Activated CD4-positive, alpha-beta memory T cell treated with anti-CD3 and anti-CD28 coated beads, Interleukin-2, amount 10 ng/mL, durations not matched to agents 7 days and 5 days (primary cell): ENCODE measurements at places on chromosomes 16 and 17. TPM values are rescaled to one million over a fixed set of nuclear protein-coding genes. Genes with fewer than 3 reads are reported as not detected.
A peak's percentile ranks its signal among the peaks of the same experiment; 100 is the strongest.

DNA sequence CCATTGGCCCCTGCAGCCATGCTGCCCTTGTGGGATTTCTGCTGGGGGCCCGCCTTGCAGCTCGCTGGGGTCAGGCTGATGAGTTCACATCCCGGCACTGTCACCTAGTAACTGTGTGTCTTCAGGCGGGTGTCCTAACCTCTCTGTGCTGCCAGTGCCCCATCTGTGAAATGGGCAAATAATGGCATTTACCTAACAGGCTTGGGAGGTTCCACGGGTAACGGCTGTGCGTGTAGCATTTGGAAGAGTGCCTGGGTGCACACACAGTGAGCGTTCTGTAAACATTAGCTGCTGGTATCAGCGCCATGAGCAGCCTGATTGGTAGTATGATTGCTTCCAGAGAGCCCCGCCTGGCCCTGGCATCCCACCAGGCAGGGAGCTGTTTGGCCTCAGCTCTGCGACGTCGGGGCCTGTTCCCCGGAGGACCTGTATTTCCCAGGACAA, 167.3 kb upstream of the GSE1 start:
- no peaks in the 10 kb centered on the region for H3K36me3 ChIP-seq
- peaks cover 6% of the 10 kb centered on the region for H3K4me1 ChIP-seq
- no peak overlapping the region for H3K4me3 ChIP-seq
- H3K27me3 ChIP-seq = no peaks in the 10 kb centered on the region
- no peak overlapping the region for H3K27ac ChIP-seq
- DNase-seq = no peak

GRCh38 chr17:74042744-74043486, 160.6 kb upstream of the RPL38 start:
- H3K27ac ChIP-seq = no peak overlapping the region
- H3K27me3 ChIP-seq = peaks cover 8% of the 10 kb centered on the region
- peaks cover 14% of the 10 kb centered on the region for H3K4me1 ChIP-seq
- no peaks in the 10 kb centered on the region for H3K36me3 ChIP-seq
- no peak overlapping the region for H3K4me3 ChIP-seq

Gene CBLN1
- not detected for total RNA-seq

DNA sequence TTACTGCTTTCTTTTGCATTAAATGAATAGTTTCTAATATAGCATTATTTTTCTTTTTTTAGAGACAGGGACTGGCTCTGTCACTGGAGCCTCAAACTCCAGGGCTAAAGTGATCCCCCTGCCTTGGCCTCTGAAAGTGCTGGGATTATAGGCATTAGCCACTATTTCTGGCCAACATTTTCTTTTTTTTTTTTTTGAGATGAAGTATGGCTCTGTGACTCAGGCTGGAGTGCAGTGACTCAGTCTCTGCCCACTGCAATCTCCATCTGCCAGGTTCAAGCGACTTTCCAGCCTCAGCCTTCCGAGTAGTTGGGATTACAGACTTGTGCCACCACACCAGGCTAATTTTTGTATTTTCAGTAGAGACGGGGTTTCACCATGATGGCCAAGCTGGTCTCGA, 2.0 kb upstream of the DUXB start:
- H3K4me3 ChIP-seq = no peak overlapping the region
- no peak for DNase-seq
- H3K27ac ChIP-seq = no peak overlapping the region
- no peaks in the 10 kb centered on the region for H3K4me1 ChIP-seq
- no peaks in the 10 kb centered on the region for H3K27me3 ChIP-seq
- H3K36me3 ChIP-seq = no peaks in the 10 kb centered on the region

- no peak for DNase-seq
- no peaks in the 10 kb centered on the region for H3K36me3 ChIP-seq
- no peaks in the 10 kb centered on the region for H3K27me3 ChIP-seq
- H3K4me3 ChIP-seq = no peak overlapping the region
Observed at GRCh38 chr16:60073376-60073775, 1339.3 kb upstream of the GOT2 start.

DNA sequence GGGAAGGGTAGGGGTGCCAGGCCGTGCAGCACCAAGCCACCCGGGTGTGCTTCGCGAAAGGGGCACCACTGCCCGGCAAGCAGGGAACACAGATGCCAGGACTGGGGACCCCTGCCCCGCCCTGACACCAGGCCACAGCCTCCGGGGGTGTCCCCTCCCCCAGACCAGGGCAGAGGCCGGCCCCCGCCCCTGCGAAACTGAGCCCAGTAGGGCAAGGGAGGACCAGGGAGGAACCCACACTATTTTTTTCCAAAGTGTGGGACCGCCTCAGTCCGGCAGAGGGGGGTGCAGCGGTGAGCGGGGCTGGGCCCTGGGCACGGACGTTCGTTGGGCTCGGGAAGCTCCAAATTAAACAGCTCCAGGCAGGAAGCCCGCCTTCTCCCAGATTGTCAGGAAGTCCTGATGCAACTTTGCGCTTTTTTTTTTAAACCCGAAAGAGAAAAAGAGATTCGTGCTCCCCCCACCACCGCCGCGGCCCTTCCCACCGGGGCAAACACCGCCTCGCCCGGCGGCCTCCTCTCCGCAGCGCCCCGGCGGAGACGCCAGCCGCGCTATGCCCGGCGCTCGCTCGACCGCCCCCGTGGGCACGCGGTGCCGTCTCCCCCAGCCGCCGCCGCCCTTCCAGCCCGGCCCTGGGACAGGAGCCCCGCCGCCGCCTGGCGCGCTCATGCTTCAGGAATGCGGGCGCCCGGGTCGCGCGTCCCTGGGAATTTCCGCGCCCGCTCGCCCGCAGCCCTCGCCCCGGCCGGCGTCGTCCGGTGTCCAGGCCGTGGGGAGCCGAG, 755 bp downstream of the PIEZO1 start:
- H3K36me3 ChIP-seq = peaks cover 18% of the 10 kb centered on the region
- DNase-seq = peak; percentile 63
- peak overlapping the region; percentile 97 for H3K27ac ChIP-seq
- H3K4me3 ChIP-seq = peak overlapping the region; percentile 94

Gene HSF4
- 107 TPM for total RNA-seq

DNA sequence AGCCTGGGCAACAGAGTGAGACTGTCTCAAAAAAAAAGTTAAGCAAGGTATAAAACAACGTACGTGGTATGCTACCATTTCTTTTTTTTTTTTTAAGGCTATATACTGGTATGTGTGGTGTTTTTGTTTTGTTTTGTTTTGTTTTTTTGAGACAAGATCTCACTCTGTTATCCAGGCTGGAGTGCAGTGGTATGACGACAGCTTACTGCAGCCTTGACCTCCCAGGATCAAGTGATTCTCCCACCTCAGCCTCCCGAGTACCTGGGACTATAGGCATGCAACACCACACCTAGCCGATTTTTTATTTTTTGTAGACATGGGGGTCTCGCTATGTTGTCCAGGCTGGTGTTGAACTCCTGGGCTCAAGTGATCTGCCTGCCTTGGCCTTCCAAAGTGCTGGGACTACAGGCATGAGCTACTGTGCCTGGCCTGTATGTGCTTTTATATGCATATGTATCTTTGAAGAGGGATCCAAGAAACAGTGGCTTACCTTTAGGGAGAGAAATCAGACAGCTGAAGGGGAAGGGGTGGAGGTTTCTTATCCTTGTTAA, 6.5 kb downstream of the CENPV start:
- H3K36me3 ChIP-seq = peaks cover 16% of the 10 kb centered on the region
- no peak for DNase-seq
- H3K4me1 ChIP-seq = peaks cover 5% of the 10 kb centered on the region
- no peak overlapping the region for H3K27ac ChIP-seq
- peaks cover 2% of the 10 kb centered on the region for H3K27me3 ChIP-seq
- H3K4me3 ChIP-seq = no peak overlapping the region

DNA sequence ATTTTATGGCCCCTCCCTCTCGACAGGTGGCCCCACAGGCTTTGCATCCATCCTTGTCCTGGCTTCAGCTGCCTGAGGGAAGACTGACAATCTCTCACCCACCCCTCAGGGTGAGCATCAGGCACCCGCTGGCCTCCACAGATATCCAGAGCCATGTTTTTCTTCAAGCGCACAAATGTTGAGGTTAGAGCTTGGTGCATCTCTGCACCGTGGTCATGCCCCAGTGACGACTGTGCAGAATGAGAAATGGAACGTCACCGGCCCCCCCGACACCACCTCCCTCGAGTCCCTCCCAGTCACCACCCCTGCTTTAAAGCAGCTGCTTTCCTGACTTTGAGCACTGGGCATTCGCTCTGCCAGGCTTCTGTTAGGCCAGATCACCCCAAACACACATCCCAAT, 19.8 kb upstream of the TIMP2 start:
- no peak overlapping the region for H3K4me3 ChIP-seq
- no peaks in the 10 kb centered on the region for H3K4me1 ChIP-seq
- H3K27ac ChIP-seq = no peak overlapping the region
- H3K36me3 ChIP-seq = no peaks in the 10 kb centered on the region
- peaks cover 6% of the 10 kb centered on the region for H3K27me3 ChIP-seq

Gene C16orf96
- not detected for total RNA-seq

Gene C17orf113
- total RNA-seq = 0.05 TPM

- H3K27me3 ChIP-seq = peaks cover 32% of the 10 kb centered on the region
- no peaks in the 10 kb centered on the region for H3K4me1 ChIP-seq
- no peak overlapping the region for H3K27ac ChIP-seq
- H3K4me3 ChIP-seq = no peak overlapping the region
Observed at GRCh38 chr17:61580502-61580901, 10.5 kb downstream of the NACA2 start.

DNA sequence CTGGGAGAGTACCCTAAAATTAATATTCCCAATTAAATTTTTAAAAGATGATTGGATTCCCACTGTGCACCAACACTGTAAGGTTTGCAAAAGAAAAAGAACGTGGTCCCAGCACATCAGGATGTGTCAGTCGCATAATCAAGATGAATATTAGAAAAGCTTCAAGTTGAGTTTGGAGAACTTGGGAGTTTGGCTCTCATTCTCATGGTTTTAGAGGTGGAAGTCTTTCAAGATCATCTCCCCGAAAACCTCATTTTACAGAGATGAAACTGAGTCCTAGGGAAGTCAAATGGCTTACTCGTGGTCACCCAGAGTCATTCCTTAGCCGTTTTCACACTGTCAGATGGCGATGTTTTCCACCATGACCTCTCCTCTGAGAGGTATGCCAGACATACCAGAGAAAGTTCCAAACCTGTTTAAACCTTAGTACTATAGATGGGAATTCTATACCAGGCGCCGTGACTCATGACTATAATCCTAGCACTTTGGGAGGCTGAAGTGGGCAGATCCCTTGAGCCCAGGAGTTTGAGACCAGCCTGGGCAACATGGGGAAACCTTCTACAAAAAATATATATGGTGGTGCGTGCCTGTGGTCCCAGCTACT, 1.2 kb downstream of the SEC14L1 start:
- peak overlapping the region; percentile 82 for H3K27ac ChIP-seq
- H3K4me3 ChIP-seq = peak overlapping the region; percentile 86
- H3K27me3 ChIP-seq = no peaks in the 10 kb centered on the region
- DNase-seq = no peak
- H3K36me3 ChIP-seq = peaks cover 73% of the 10 kb centered on the region
- H3K4me1 ChIP-seq = peaks cover 74% of the 10 kb centered on the region

- peaks cover 6% of the 10 kb centered on the region for H3K27me3 ChIP-seq
- no peak overlapping the region for H3K4me3 ChIP-seq
- DNase-seq = no peak
Observed at GRCh38 chr17:37066322-37067255, 117.8 kb downstream of the AATF start.

Gene MSLN
- total RNA-seq = not detected

DNA sequence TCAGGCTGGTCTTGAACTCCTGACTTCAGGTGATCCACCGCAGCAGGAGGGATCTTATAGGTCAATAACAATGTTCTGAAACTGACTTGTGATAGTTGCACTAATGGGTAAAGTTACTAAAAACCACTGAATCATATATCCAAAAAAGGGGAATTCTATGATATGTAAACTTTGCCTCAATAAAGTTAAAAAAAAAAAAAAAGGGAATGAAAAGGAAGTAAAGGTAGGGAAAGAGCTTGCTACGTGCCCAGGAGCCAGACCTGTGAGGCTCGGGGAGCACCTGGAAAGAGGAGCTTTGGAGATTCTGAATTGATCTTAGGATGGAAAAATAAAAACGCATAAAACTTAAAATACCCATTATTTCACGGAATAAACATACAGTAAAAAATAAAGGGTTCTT, 20.8 kb upstream of the TRAP1 start:
- no peak for DNase-seq
- H3K27ac ChIP-seq = no peak overlapping the region
- H3K36me3 ChIP-seq = peaks cover 65% of the 10 kb centered on the region

DNA sequence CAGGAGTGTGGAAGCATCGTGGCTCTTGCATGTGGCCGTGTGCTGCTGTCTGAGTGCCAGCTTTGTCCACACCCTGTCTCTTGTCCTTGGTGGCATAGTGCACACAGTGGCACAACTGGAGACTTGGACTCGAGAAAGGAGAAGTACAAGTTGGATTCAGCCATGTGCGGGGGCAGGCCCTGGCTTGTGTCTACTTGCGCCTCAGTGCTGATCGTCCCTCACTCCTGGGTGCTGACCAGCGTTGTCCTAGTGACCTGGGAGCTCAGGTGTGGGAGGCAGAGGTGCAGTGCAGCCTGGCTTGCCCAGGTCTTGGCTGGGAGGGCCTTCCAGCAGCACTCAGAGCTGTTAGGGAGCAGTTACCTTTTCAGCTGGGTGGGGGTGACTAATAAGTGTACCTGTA, 20.6 kb downstream of the MPRIP start:
- H3K4me1 ChIP-seq = peaks cover 16% of the 10 kb centered on the region
- no peak overlapping the region for H3K4me3 ChIP-seq

DNA sequence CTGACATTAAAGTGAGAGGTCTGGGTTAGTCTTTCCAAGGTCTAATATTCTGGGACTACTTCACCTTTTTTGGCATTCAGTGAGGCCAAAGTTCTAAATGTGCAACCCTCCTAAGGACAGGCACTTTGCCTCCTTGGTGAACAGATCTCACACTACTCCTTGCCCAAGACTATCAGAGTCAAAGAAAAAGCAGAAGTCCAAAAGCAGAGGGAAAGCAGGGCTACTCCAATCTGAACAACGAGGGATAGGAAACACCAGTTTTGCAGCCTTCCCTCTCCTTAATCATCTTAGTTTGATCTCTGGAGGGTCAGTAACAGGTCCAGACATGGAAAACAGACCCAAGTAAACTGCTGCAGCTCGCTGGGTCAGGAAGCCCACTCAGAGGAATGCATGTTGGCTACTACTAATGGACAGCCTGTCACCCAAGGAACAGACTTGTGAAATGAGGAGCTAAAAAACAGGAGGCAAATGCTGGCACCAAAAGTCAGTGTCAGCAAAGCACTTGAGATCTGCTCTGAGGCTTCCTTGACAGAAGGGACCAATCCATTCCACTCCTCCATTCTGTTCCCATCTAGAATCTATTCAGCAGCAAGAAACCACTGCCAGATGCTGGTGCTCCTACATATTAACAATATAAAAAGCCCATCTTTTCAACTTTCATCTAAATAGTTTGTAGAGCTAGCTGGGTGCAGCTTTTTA, 29.9 kb downstream of the DCUN1D3 start:
- H3K27me3 ChIP-seq = no peaks in the 10 kb centered on the region
- H3K4me1 ChIP-seq = peaks cover 80% of the 10 kb centered on the region
- peaks cover 46% of the 10 kb centered on the region for H3K36me3 ChIP-seq

GRCh38 chr17:68704871-68705713, 103.9 kb upstream of the FAM20A start:
- H3K27me3 ChIP-seq = peaks cover 1% of the 10 kb centered on the region
- no peak overlapping the region for H3K4me3 ChIP-seq
- H3K36me3 ChIP-seq = no peaks in the 10 kb centered on the region
- no peak for DNase-seq
- H3K4me1 ChIP-seq = no peaks in the 10 kb centered on the region
- H3K27ac ChIP-seq = no peak overlapping the region

GRCh38 chr17:50111673-50112655, 16.8 kb downstream of the PDK2 start:
- no peak overlapping the region for H3K27ac ChIP-seq
- DNase-seq = no peak
- no peak overlapping the region for H3K4me3 ChIP-seq
- H3K27me3 ChIP-seq = peaks cover 17% of the 10 kb centered on the region
- no peaks in the 10 kb centered on the region for H3K36me3 ChIP-seq

Gene KRTAP1-5
- total RNA-seq = not detected

- no peak for DNase-seq
- H3K36me3 ChIP-seq = peaks cover 41% of the 10 kb centered on the region
- H3K4me1 ChIP-seq = no peaks in the 10 kb centered on the region
- no peak overlapping the region for H3K4me3 ChIP-seq
- H3K27ac ChIP-seq = no peak overlapping the region
Observed at GRCh38 chr17:30450125-30451027, 26.8 kb upstream of the GOSR1 start.
